ENCODE measurements at places on chromosomes 3 and 15.

DNA sequence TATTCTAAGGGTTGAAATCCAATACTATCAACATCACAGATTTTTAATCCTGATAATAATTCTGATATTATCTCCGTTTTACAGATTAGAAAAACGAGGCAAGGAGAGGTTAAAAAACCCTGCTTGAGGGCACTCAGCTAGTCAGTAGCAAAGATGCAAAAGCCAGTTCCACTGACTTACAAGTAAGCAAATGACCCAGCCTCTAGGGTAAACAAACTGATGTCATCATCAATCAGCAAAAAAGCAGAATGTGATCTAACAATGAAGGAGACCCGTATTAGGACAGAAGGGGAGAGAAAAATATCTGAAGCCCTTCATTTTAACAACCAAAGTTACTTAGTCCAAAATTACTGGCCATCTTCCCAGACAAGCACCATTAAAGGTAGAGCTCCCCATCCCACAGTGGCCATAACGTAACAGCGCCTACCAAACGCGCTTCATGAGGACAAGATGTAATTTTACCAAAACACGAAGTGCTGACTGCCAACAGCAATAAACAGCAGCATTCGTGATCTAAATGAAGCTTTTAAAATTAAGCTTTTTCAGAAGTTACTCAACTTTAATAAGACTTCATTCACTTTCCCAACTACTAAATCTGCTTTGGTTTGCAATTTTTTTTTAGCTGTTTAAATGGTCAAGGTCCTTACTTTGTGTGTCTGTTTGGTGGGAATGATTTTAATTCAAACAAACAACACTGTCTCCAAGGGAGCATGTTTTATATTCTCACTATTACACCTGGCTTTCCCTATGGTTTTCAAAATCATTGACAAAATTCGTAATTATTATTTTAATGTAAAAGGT is 176.6 kb downstream of the OSBPL10 start:
- DNase-seq: peak; percentile 1

GRCh38 chr3:51502562-51502910 is 2.7 kb upstream of the DCAF1 start:
- no peak for DNase-seq

DNA sequence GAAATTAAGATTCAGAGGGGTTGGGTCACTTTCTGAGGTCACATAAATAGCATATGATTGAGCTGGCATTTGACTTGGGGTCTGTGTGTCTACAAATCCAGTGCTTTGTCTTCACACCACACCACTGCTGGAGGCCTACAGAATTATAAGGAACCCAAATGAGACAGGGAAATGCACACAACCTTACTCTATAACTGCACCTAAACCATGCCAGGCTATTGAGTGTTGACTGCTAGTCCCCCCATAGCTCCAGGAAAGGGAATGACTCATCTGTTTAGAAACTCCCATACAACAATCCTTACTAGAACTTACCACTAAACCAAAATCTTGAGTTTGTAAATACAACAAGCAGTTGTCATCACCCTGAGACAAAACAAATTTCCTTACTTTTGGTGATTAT is 16.9 kb upstream of the TSC22D2 start:
- peak; percentile 84 for DNase-seq

GRCh38 chr3:113005611-113006010 is 14.8 kb downstream of the GTPBP8 start:
- no peak for DNase-seq

DNA sequence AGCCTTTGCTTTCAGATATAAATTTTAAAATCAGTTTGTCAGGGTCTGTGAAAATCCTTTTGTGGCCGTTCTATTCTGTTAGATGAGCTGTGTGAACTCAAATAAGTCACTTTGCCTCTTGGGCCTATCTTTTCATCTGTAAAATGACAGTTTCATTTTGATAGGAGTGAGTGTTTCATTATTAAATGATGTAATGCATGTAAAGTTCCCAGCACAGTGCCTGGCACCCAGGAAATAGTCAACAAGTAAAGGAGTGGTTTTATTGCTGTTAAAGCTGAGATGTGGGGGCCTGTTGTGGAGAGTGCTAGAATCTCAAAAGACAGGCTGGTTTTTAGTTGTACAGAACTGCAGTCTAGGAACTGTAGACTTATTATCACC is 394.5 kb upstream of the CFAP20DC start:
- no peak for DNase-seq

- no peak for DNase-seq
These were observed 9.7 kb downstream of the ZXDC start for GRCh38 chr3:126465928-126466544.

Data from M059J (cell line).